ENCODE measurements at places on chromosomes 1 and 21. TPM values are rescaled to one million over a fixed set of nuclear protein-coding genes. Genes with fewer than 3 reads are reported as not detected.

The CLCA4 gene
- total RNA-seq: not detected

The EPHA2 gene
- 218 TPM for total RNA-seq

The IRF6 gene
- total RNA-seq: 2.9 TPM

The CLDN19 gene
- total RNA-seq: not detected

The PLA2G2D gene
- total RNA-seq: not detected

Data from vein endothelial cell (primary cell).